ENCODE measurements at places on chromosomes 5 and 9. TPM values are rescaled to one million over a fixed set of nuclear protein-coding genes. Genes with fewer than 3 reads are reported as not detected.

Gene GMCL2
- not detected for total RNA-seq

GRCh38 chr9:89025553-89025952 lies 34.3 kb downstream of the S1PR3 start:
- DNase-seq, result no peak

Gene TICAM2
- total RNA-seq, result 1.3 TPM

Gene ZNF483
- total RNA-seq, result 3.4 TPM

DNA sequence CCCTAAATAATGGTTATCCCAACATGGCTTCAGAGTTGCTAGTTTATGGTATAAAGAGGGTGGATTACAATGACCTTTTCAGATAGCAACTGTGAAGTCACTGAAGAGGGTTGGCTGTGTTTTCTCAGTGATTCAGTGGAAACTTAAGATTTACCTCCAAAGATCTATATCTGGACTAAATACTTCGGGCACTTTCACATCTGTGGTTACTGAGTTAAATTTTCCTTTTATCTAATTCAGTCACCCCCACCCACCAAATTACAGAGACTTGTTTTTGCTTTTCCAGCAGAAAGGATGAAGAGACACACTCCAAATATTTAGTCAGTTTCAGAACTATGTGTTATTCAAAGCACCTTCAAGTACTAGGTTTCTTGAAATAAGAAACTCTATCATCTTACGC lies 573.2 kb downstream of the CCDC171 start:
- DNase-seq, result no peak

DNA sequence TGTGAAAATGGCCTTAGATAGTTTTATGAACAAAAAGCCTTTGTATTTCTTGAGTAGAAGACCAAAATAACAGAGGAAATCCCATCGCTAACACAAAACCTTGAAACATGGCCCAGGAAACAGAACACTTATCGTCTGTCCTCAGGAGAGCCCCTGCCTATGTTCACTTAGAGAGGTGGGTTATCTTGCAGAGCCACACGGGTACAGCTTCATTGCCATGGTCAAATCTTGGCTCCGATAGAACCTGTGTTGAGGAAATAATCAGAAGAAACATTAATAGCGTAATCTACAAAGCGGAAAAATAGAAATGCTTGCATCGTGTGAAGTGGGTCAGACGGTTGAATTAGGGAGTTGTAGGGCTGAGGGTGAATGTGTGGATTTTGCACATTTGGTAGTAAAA lies 216.1 kb downstream of the MAST4 start:
- DNase-seq, result no peak

Gene PSD2
- 0.70 TPM for total RNA-seq

DNA sequence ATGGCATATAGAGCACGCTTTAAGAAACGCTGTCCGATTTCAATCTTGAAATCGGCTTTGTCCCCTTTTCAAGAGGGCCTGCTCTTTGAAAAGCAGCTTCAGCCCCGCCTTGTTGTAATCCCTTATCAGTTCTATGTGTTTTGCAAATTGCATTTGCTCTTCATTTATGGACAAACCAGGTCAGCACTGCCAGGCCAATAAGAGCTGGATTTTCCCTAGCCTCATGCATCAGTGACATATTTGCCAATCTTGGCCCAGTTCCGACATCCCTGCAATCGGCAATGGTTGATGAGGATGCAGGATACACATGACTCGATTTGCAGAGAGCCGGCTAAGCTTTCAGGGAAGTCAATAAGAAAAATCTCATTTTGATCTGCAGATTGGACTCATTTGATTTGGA lies 529.1 kb upstream of the CLINT1 start:
- DNase-seq, result no peak

DNA sequence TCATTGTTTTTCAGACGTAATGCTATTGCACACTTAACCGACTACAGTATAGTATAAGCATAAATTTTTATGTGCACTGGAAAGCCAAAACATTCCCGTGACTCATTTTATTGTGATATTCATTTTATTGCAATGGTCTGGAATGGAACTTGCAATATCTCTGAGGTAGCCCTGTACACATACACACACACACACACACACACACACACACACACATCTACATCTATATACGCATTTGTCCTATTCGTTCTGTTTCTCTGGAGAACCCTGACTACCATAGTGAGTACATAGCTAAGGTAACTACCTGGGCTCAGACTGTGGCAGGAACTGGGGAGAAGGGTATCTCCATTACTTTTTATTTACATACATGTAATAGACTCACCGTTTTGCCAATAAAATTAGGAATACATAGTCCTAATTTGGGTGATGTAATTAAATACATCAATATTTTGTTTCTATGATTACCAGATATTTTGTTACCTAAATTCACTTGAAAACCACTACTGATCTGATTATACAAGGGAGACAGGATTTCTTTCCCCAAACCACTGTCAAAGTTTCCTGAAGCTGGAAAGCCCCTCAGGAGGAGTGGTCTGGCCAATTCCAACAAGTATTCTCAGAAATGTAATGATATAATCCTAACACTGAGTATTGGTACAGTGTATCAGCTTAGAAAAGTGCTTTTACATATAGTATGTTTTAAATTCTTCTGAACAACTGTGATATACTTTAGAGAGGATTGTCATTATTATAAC lies 74.0 kb upstream of the PLPP1 start:
- DNase-seq, result no peak
